CD4-positive, CD25-positive, alpha-beta regulatory T cell (primary cell): ENCODE measurements at places on chromosomes 11 and 22.
A peak's percentile ranks its signal among the peaks of the same experiment; 100 is the strongest.

GRCh38 chr22:27612115-27612514 lies 189.4 kb downstream of the MN1 start:
- no peak for DNase-seq

GRCh38 chr11:46855167-46855566 lies 9.1 kb upstream of the CKAP5 start:
- no peak for DNase-seq

DNA sequence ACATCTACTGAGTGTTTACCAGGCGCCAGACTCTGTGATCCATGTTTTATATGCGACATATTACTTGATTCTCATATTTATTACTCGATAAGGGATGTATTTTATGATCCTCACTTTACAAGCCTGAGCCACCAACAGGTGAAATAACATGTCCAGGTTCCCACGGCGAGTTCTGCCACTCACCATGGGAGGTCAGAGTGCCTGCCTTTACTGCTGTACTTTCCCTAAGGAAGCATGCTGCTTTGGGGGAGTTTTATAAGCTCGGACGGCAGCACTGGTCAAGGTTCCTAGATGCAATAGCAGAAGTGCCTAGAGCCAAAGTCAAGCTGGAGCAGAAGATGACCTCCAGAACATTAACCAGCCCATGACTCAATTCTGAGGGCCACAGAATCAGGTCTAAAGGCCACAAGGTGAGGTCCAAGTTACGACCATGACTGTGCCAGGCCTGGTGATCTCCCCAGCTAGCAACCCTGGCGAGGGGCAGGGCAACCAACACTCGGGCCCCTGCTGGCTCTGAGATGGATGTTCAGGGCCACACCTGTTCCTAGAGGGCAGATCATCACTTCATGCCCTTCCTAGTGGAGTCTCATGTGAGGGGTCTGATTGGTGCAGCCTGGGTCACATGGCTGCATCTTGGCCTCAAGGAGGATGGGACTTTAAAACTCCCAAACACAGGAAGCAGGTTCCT lies 14.2 kb downstream of the IFT27 start:
- DNase-seq, result no peak

DNA sequence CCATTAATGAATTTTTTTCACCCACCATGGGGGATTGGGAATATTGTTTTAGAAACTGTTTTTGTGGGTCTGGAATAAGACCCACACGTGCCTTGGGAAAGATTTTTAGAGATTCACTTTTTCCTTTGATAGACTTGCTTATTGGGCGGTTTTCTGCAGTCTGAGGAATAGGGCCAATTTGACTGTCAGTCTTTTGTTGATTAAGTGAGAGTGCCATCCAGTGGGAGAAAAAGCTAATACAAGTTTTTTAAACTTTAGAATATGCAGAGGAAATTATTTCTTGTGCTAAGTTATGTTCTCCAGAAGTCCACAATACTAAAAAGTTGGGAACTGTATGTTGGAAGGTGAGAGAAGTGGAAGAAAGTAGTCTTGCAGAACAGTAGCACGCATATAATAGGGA lies 56.1 kb downstream of the PRMT3 start:
- peak; percentile 45 for DNase-seq

- no peak for DNase-seq
Measured at GRCh38 chr11:126585774-126586491, 230.4 kb downstream of the ST3GAL4 start.

DNA sequence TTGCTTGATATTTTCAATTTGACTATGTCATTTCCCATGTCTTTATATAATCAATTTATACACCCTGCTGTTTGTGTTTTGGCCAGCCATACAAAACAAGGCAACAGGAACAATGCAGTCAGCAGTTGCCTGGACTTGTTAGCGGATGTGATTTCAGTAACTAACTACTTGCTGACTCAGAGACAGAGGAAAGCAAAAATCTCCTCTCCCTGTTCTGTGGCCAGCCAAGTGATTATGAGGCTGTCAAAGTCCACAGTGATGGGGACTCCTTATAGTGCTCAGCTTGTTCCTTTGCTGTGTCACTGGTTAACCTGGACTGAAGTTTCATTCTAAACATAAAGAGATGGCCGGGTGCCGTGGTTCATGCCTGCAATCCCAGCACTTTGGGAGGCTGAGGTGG lies 32.6 kb upstream of the APLP2 start:
- no peak for DNase-seq

DNA sequence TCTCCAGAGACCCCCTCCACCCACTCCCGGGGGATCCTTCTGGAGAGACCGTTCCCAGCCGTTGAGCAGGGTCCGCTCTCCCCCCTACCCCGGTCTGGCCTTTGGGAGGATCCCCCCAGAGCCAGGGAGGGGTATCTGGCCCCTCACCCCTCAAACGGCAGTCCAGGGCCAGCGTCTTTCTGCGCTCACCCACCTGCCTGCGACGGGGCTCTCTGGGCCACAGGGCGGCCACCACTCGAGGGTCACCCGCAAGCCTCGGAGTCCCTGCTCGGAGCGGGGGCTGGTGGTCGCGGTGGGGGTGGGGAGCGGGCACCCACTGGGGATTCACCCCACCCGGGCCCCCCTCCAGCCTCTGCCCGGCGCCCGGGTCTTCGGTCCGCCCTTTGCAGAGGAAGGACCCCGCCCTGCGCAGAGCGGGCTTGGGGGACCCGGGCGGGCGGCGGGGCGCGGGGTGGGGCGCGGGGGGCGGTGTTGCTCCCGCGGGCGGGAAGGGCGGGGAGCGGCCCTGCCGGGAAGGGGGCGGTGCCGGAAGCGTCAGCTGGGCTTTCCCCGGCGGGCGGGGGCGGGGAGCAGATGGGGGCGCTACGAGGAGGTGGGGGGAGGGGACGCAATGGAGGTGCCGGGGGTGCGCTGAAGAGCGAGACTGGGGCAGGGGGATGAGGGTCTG lies 16.6 kb downstream of the CRELD2 start:
- DNase-seq, result peak; percentile 77
